ENCODE measurements at places on chromosomes 4 and X.

DNA sequence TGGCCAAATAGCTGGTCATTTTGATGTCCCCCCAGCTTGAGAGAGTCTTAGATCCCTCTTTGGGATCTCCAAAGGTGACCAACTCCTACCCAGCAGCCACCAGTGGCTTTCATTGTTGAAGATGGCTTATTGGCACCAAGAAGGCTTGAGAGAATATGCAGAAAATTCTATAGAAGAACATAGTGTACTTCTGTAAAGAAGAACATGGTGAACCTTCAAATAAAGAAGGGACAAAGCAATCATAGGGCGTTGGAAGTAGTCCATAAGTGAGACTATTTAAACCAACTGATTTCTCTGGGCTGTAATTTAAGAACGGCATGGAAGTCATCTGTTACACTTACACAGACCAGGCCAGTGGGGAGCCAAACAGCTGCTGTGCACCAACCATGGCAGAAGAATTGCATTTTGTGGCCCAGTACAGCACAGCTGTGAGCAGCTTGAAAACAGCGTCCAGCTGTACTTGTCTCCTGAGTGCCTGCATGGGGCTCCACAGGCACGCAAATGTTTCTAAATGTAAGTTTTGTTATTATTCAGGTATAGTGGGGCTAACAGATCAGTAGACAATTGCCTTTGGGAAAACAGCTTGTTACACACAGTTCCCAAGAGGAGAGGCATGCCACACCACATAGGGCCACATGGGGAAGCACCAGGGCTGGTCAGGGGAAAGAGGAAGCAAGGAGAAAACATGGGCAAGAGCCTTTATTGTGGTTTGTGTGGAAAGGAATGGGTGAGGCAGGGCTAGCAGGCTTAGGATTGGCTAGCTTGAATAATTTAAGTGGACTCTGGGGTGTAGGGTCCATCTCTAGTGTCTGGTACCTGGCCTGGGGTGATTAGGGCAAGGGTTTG, 125.0 kb downstream of the ARHGAP6 start:
- no peak for DNase-seq

DNA sequence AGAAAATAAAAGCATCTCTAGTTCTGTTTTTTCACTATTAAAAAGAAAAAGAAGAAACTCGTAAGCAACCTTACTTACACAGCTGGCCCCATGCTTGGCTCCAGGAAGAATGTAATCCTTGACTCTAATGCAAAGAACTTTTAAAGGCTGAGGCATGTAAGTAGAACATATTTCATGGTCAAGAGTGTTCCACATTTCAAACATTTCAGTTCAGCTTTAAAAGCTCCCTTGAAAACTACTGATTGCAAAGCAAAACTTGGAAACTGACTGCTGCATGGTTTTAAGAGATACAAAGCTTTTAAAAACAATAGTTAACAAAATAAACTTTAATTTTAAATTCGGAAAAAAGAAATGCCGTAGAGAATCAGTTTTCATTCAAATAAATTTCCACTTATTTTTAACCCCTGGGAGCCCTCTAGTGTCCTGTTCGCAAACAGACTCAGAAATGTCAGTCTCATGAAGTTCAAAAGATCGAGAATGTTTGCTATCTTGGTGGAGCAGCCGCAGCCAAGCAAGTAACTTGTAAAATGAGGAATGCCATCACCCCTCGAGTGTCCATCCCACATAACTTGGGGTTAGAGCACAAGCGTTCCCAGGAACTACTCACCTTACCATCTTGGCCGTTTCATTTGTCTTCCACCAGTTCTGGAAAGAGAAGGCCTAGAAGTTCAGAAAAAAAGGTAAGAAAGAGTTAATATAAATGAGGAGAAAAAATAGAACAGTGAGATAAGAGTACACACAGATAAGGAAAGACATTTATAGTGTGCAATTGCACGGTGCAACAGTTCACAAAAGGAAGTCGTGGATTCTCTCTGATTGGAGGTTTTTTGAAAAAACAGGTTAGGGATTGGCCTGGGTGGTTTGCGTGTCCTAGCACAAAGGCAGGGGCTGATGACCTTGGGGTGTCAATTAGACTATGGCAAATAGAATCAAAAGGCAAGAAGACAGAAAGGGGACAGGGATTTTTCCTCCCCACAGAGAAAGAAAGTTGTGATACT, at the start of gene GASK1B:
TSS of gene GASK1B (minus strand) at position 765 of the 998 bp plus-strand sequence. CDS start 1,650 bp downstream, outside the sequence.
- peak; percentile 67 for DNase-seq

DNA sequence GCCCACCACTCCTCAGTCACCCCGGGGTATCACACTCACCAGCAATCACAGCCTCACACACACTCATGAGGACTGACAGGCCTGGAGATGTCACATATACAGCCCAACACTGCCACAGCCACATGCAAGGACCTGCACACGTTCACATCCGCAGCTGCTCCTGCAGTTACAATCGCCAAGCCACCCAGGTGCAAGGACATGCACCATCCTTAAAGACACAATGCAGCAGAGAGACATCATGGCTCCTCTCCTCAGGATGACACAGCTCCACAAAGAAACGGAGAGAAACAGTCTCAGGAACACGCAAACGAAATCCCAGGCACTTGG, 1.1 kb downstream of the PCSK1N start:
- no peak for DNase-seq

- no peak for DNase-seq
Measured at GRCh38 chr4:116328261-116328860, 757.0 kb downstream of the TRAM1L1 start.

DNA sequence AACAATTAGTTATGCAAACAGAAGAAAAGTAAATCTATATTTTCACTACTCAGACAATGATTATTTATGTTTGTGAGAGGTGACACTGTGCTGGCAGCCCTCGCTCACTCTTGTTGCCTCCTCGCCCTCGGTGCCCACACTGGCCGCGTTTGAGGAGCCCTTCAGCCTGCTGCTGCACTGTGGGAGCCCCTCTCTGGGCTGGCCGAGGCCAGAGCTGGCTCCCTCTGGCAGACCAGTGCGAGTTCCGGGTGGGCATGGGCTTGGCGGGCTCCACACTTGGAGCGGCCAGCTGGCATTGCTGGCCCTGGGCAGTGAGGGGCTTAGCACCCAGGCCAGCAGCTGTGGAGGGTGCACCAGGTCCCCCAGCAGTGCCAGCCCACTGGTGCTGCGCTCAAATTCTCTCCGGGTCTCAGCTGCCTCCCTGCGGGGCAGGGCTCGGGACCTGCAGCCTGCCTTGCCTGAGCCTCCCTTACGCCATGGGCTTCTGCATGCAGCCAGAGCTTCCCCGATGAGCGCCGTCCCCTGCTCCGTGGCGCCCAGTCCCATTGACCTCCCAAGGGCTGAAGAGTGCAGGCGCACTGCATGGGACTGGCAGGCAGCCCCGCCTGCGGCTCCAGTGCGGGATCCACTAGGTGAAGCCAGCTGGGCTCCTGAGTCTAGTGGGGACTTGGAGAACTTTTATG, 902.6 kb downstream of the PDHA2 start:
- no peak for DNase-seq

DNA sequence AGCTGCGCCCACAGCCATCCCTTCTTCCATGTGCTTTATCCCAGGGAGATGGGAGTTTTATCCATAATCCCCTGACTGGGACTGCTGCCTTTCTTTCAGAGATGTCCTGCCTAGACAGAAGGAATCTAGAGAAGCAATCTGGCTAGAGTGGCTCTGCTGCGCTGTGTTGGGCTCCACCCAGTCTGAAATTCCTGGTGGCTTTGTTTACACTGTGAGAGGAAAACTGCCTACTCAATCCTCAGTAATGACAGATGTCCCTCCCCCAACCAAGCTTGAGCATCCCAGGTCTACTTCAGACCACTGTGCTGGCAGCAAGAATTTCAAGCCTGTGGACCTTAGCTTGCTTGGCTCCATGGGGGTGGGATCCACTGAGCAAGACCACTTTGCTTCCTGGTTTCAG, 116.9 kb upstream of the AR start:
- no peak for DNase-seq

- DNase-seq, result peak; percentile 84
Measured at GRCh38 chrX:16578218-16578617, 71.7 kb upstream of the S100G start.

- peak; percentile 97 for DNase-seq
Measured at GRCh38 chr4:176902710-176903323, 110.1 kb upstream of the VEGFC start.

DNA sequence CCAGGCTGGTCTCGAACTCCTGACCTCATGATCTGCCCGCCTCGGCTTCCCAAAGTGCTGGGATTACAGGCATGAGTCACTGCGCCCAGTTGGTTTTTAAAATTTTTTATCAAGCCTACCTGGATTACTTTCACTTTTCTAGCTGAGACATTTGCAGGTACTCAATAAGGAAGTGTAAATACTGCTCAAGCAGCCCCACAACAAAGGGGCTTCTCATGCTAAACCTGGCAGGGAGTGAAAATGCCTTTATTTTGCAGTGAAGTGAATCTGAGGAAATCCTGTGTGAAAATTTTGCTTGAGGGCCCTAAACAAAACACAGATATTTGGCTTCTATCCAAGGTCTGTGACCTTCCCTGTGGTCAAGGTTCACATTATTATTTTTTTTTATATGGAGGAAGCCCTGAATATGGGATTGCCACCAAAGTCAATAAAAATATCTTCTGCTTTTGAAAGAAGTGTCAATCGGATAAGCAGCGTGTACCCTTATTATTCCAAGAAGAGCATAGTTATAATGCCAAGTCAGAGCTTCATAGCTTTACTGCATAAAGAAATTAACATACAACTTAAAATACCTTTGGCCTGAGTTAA, 481.0 kb downstream of the SH2D1A start:
- no peak for DNase-seq

DNA sequence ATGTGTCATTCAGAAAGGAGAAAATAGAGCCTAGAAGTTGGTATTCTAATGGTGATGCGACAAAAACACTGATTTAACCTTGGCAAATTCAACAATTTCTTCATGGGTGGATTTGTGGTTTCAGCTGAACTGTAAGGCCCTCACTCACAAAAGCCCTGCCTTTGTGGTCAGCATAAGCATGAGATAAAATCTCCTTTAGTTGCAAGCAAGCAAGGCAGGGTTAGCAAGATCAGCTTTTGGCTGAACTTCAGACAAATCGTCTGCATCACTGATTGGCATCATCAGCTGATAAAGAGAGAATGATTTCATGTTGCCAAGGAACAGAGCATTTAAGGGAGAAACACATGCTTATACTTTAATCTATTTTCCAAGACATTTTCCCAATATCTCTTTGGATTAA, 2582.2 kb downstream of the PCDH7 start:
- no peak for DNase-seq

- no peak for DNase-seq
Measured at GRCh38 chr4:93648258-93648657, 180.3 kb upstream of the ATOH1 start.

GRCh38 chr4:181021213-181021612, 1222.0 kb upstream of the TENM3 start:
- no peak for DNase-seq

DNA sequence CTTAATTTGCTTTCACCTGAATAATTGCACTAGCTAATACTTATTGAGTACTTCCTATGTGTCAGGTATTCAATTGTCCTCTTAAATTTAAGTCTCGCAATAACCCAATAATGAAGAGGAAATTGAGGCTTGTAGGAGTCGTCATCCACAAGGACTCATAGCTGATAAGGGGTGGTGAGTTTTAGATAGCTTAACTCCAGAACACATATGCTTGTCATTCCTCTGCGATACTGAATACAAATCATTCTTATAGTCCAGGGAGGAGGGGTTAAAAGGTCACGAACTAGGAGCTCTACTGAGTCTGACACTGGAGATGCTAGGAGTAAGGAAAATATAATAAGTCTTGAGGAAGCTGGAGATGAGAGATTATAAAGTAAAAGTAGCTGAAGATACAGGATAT, 1.4 kb upstream of the PACRGL start:
- DNase-seq, result no peak

DNA sequence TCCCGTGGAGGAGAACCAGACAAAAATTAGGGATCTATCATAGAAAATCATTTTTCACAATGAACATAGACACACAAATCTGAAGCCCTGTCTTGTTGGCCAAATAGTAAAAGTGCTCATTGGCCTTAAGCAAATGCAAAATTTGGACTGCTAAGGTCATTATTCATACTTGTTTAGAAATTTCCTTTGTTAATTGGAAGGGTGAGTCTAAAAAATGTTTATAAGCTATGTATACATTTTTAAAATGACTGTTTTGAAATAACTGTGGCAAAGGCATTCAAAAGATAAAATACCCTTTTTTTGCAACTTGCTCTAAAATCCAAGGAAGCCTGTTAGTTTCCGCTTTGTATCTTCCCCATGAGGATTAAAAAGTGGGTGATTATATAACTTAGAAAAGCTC, 195.0 kb downstream of the ZNF330 start:
- no peak for DNase-seq

DNA sequence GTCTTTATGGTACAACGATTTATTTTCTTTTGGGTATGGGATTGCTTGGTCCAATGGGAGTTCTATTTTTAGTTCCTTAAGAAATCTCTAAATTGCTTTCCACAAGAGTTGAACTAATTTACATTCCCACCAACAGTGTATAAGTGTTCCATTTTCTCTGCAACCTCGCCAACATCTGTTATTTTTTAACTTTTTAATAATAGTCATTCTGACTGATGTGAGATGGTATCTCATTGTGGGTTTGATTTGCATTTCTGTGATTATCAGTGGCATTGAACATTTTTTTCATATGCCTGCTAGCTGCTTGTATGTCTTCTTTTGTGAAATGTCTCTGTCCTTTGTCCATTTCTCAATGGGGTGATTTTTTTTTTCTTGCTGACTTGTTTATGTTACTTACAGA, 42.8 kb downstream of the UCHL1 start:
- peak; percentile 4 for DNase-seq

GRCh38 chr4:5021546-5021945, 2.3 kb upstream of the CYTL1 start:
- no peak for DNase-seq

- DNase-seq, result no peak
Measured at GRCh38 chr4:123936621-123937043, 540.0 kb downstream of the SPRY1 start.

- DNase-seq, result no peak
Measured at GRCh38 chr4:2268357-2269205, 6.7 kb upstream of the MXD4 start.

DNA sequence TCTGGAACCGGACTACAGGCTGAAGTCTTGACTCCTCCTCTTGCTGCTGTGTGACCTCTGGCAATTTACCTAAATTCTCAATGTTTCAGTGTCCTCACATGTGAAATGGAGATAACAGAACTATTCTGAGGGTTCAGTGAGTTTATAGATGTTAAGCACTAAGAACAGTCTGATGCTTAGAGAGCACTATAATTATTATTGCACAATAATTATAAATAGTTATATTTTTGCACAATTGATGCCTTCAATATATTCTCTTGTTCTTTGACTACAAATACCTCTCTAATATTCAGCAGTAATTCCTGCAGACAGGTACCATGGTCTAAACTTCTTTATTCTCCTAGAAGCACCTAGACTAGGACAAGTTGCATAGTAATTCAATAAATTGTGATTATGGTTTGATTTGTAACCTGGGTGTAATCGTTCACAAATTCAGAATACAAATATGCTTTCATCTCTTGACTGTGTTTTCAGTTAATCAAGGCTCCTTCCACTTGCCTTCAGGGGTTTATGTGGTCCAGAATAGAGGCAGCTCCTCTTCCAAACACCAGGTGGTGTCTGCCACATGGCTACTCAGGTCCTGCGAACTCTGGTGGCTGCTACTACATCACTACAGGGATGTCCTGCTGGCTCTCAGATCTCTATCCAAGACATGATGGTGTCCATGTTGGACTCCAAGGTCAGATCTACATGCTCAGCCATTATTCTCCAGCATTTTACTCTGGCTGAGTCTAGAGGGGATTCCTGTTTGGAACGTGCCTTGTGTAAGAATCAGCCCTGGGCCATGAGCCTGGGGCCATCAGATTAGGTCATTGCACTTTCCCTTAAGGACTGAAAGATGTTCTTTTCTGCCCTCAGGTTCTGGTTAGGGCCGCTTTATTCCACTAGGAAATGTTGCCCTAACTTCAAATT, 103.4 kb downstream of the QRFPR start:
- no peak for DNase-seq

Data from fibroblast of skin of scalp (primary cell).